Left cardiac atrium (tissue), 4 donors: ENCODE measurements at places on chromosomes 5 and 9. TPM values are rescaled to one million over a fixed set of nuclear protein-coding genes. Genes with fewer than 3 reads are reported as not detected.

DNA sequence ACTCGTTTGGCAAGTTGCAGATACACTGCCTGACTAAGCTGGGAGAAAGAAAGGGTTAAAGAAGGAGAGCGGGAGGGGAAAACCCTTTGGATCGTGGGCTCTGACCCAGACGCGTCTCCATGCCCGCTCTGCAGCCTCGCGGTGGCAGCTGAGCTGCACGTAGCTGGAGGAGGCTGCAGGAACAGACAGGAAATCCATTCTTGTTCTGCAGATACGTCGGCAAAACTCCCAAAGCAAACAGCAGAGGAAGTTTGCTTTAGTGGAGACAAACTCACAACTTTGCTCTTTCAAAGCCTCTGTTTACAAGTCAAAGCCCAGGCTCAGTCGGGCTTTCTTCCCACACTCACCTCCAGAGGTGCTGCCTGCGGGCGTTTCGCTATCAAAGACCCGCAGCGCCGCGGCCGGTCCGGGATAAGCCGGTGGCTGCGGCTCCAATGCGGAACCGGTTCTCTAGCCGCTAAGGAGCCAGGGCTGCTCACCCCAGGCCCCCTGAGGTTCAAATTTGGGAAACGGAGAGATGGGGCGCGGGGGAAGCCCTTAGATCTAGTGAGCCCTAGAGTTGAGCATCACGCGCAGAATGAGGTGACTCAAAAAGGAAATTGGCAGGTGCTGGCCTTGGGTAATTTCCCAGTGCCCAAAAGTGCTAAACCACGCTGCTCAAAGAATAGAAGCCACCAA lies 60.7 kb downstream of the MAT2B start:
- DNase-seq = peak; percentile 25

- DNase-seq = no peak
These were observed 234.3 kb upstream of the TMEM161B start for GRCh38 chr5:88503041-88503345.

- no peak for DNase-seq
These were observed 45.7 kb upstream of the PANK3 start for GRCh38 chr5:168624850-168625364.

DNA sequence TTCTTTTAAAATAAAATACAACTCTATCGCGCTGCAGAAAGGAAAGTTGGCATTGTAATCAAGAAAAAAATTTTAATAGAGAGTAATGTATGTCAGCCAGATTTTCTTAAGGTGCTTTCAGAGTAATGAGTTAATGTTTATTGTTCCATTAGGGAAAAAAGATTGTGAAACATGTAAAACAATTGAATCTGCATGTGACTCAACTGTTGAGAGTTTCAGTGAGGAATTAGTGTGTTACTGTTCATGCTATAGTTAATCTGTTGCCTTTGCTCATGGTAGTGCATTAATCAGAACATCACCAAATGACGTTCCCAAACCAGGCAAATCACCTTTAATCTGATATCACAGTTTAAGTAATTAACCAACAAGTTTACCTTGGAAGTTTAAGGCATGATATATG lies 600.5 kb downstream of the NR2F1-AS1 start:
- no peak for DNase-seq

GRCh38 chr5:94174748-94175411 lies 433.5 kb upstream of the POU5F2 start:
- DNase-seq = no peak

DNA sequence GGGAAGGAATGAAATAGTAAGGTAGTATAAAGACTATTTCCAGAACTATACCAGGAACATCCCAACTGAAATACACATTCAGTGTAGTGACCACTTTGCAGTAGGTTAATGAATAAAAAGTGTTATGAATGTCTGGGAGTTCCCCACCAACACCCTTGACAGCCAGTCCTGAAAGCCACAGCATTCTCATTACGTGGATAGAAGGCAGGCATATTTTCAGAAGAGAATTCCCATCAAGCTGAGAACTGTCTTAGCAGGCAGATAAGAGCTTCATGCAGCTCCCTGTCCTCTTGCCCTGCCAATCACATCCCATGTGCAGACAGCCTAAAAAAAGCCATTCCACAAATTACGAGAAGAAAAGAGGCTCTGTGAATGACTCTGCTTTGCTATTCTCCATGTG lies 695.0 kb downstream of the DTWD2 start:
- no peak for DNase-seq

DNA sequence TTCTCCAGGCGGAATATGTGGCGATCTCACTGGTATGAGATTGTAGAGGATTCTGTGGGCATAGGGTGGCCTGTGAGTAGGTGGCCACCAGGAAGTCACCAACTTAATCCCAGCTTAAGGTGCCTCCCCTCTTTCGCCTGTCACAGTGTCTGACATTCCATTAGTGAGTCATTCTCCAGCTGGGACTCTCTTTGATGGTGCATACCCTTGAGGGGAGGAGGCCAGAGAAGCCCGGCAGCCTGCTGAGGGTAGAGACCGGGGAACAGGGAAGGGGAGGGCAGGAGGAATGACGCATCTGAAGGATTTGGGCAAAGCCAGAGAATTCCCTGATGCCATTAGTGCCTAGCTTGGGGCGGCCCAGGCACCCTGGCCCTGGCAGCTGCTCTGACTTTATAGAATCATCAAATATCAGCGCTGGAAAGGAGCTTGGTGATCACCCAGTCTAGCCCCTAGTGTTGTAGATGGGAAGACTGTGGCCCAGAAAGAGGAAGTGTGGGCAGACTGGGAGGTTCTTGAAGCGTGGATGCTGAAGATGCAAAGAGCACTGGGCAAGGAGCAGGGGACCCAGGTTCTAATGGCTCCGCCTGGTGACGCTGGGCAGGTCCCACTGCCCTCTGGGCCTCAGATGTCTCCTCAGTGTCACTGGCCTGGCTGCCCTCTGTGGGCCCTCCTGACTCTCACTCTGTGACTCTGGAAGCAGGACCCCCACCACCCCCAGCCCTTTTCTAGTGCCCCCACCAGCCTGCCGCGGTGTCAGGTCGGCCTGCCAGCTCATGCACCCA lies 41.4 kb downstream of the DAB2IP start:
- DNase-seq = no peak

DNA sequence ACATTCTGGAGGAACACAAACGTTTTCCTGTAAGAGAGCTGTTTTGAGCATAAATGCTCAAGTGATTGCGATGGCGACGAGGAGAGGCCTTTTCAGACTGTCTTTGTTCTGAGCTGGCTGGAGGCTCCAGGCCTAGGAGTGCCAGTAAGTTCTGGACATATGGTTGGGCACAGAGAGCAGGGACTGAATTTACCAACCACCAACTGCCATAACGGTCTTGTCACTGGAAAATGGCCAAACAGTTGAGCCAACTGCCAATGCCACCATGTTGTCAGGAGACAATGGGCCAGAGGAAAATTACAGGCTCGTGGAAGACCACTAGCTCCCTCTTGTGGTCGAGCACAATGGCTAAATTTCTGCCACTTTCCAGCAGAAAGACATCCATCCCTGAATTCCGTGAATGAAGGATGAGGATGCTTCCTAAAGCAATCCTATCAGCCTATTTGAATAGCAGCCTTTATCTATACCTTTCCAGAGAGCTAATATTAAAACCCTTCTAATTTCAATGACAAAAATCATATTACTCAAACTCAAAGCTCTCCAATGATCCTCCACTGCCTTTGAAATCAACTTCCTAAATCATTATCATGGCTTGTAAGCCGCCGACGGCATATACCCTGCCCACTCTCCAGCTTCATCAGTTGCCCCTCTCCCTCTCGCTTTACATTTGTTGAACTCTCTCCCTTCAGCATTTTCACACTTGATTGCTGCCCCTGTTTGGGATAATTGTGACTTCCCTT lies 66.9 kb upstream of the GLIS3 start:
- DNase-seq = no peak

- DNase-seq = no peak
These were observed 535.9 kb downstream of the DNAH5 start for GRCh38 chr5:13408616-13409015.

DNA sequence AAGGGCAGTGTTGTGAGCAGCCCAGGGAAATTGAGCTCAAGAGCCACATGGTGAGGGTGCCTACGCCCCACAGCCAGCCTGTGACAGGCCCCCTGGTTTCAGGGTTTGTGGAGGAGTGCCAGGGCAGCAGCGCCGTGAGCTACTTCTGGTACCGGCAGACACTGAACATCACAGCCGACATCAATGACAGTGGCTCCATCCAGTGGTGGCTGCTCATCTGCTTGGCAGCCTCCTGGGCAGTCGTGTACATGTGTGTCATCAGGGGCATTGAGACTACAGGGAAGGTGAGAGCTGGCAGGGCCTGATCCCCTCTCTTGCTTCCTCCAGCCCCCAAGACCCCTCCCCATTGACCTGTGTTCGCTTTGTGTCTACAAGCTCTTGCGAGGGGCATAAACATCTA lies 10.2 kb downstream of the SLC6A18 start:
- DNase-seq = no peak

DNA sequence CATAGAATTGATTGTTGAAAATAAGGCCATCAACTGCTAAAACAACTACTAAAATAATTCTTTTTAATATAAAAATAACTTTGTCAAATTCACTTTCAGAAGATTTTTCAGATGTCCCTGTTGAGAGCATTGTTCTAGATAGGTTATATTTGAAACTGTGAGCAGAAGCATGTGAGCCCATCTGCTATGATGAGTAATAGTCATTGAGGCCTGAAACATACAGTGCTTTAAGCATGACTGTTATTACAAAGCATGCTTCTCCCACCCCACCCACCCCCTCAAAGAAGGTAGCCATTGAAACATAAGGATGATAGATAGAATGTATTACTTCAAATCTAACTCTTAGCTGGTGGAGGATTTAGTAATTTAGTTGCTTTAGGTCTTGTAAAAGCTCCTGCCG lies 86.0 kb downstream of the UHRF2 start:
- DNase-seq = no peak

- peak; percentile 73 for DNase-seq
These were observed 5.9 kb upstream of the EGR1 start for GRCh38 chr5:138459311-138459933.

DNA sequence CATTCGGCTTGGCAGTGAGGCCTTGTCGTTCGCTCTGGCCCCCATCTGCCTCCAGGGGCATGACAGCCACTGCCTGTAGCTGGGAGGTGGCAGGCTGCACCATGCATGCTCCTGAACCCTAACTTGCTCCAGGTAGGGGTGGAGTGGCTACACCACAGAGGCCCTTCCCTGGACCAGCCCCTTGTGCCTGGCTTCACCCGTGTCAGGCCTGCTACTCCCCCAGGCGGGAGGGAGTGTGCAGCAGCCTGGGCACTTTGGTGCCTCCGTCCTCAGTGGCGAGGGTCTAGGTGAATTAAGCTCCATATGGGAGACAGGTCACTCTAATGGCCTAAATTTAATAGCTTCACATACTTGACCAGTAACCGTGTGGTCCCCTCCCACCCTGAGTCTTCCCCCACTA lies 59.4 kb upstream of the LMX1B start:
- no peak for DNase-seq

DNA sequence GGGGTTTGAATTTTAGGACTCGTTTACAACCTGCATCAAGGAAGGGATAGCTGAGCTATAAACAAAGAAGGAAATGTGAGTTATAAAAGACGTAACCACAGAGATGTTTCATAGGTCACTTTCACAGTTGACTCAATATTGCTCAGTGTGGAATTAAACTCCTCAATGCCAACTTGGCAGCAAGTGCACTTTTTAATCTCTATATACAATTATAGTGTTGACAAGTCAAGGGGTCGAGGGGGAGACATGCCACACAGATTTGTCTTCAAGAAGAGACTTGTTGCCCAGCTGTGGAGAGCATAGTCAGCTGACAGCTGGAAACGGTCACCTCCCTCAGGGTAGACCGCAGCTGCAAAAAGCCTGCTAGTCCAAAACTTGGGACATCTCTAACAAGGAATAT lies 163.4 kb upstream of the DMAC1 start:
- no peak for DNase-seq

DNA sequence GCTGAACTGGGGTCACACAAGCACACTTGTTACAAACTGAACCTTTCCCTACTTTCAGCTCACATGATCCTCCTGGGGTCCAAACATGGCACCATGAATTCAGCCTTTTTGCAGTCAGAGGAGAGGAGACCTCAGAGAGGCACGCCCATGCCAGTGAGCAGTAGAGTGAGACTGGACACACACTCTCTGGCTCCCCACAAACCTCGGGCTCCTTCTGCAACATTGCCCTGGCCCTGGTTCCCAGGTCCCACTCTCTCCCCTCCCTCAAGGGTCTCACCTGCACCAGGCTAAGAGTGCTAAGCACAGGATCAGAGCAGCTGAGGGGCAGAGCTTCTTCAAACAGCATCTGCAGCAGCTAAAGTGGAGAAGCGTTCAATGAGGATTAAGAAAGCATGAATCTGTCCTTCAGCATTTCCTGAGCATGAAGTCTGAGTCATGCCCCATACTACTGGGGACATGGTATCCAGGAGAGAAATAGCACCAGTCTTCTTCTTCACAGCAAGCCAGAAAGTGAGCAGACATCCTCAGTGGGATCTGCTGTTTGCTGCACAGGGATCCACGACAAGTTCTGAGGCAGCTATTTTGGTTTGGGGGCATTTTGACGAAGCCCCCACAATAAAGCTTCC lies 27.2 kb downstream of the SLC35A4 start:
- no peak for DNase-seq

DNA sequence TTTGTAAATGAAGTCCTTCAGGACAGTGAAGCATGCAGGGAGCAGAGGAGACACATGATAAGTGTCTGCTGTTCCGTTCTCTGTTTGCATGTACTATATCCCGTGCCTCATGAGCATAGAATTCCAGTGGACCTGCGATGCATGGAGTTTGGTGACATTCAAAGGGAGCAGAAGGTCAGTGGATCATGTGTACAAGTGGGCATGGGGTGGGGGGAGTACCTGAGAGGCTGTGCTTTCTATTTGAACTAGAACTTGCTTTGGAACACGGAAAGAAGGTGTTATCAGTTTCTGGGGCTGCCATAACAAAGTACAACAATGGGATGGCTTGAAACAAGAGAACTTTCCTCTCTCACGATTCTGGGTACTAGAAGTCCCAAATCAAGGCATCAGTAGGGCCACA lies 5.1 kb upstream of the CCNJL start:
- no peak for DNase-seq

DNA sequence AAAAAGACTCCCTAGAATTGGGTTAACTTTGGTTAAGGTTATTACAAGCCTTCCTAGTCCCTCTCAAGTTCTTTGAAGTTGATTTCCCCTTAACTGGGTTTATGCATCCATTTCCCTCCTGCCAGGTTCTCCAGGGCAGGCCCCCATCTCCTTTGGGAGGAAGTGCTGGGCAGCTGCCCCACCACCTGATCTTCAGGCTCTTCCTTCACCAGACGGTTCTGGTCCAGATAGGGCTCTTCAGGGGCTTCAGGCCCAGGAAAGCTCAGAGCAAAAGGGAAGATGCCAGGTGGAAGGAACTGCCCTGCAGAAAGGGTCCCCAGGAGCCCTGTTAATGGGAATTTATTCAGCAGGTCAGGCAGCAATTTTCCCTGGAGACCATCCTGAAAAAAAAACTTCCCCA lies 2.1 kb downstream of the SMIM32 start:
- no peak for DNase-seq

DNA sequence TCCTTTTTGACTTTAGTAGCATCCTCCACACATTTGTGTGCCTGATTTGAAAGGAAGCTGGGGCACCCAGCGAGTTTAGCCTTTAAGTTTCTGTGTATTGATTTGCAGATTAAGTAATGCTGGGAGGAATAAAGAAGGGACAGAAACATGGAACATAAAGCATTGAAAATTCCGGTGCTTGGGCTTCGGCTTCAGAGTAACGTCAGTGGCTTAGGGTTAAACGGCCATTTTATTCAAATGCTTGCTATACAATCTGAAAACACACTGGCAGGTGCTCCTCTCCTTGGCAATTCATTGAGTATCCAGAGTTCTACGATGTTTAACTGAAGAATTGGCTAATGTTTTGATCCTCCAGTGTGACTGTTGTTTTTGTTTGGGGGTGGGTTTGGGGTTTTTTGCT lies 58.0 kb upstream of the FSD1L start:
- DNase-seq = no peak

PCDHB14 gene
- total RNA-seq = 5.8 TPM

PPP2R2B gene
- total RNA-seq = 0.74 TPM

CXCL14 gene
- total RNA-seq = 11.7 TPM

SLC35A4 gene
- 70.3 TPM for total RNA-seq

OTP gene
- not detected for total RNA-seq
